Upper lobe of left lung (tissue), 6 donors: ENCODE measurements at places on chromosomes 12 and 14.

DNA sequence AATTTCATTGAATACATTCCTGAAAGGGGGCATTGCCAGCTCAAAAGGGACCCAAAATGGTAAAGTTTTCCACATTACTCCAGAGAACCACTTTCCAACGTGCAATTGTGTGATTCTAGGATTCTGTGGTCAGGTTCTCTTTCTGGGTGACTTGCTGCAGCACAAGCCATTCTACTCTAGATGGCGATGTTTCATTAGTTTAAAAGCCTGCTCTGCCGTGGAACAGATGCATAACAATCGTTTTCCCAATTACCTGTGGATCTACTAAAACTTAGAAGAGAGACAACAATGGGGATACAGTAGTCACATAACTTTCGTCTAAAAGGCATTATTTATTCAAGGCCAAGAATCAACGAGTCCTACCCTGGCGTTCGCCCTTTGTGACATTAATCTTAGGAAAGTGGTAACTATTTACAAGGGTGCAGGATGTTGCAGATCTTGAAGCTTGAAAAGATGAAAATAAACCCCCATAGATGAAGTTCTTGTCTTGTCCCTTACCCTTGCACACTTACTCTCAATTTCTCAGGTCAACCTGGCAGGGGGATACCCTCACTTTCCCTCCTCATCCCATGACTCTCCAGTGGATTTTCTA lies 400.9 kb downstream of the SNAPC1 start:
- no peak for DNase-seq

DNA sequence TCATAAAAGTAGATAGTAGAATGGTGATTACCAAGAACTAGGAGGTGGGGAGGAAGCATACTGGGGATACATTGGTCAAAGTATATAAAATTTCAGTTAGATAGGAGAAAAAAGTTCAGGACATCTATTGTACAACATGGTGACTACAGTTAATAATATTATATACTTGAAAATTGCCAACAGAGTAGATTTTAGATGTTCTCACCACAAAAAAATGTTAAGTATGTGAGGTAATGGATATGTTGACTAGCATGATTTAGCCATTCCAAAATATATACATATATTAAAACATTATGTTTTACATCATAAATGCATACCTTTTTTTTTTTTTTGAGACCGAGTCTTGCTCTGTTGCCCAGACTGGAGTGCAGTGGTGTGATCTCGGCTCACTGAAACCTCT lies 31.0 kb downstream of the TMEM116 start:
- no peak for DNase-seq

- DNase-seq, result no peak
Observed at GRCh38 chr14:97517566-97518234, 720.5 kb downstream of the VRK1 start.

DNA sequence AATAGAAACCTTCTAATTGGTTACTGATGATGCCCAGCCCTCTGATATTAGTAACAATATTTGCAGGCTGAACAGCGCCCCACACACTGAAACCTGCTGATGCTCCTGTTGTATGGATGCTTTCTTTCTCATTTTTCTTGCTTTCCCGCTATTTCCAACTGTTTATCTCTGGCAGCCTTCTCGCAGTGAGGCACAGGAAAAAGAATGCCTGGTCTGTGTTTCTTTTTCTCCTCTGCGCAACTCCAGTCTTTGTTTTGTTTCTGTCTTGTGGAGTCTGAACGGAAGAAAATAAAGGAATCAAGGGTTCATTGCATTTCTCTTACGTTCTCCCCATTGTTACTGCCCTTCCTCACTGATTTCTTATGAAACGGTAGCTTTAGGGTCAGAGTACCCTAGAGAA lies 451.2 kb downstream of the EGLN3 start:
- DNase-seq, result no peak

GRCh38 chr14:25485381-25485780 lies 435.4 kb upstream of the STXBP6 start:
- no peak for DNase-seq

DNA sequence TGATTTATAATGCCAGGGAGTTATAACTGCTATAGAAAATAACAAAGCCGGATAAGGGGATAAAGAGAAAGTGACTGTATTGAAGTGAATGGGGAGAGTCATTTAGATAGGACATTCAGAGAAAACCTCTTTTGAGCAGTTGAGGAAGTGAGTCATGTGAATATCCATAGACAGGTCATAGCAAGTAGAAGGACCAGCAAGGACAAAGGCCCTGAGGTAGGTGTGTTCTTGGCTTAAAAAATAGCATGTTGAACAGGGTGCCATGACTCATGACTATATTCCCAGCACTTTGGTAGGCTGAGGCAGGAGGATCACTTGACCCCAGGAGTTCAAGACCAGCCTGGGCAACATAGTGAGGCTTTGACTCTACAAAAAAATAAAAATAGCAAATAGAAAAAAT lies 51.5 kb upstream of the RAP1B start:
- no peak for DNase-seq

DNA sequence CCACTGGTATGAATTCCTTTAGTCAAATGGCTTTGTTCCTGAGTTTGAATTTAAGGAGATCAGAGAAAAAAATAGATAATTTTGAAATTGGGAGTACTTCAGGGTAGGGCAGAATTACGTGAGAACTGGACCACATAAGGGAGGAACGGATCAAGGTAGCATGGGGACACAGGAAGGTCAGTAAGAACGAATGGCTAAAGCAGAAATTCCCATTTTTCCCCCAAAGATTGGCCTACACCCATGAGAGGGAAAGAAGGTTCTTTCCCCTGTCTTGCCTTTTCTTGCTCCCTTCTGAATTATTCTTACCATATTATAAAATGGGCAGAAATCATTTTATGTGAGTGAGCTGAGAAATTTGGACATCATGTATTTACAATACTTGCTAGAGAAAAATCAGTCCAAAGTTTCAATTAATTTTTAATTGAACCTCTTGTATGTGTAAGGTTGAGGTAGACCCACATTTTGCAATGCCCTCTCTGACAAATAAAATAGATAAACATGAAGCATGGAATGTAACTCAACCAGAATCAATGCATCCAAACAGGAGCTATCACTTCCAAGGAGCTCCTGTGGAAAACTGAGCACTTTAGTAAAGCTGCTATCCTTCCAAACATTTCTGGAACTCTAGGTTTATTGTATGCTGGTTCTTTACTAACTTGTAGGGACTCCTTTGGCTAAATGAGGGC lies 93.8 kb downstream of the KIF21A start:
- no peak for DNase-seq

GRCh38 chr12:119621878-119622277 lies 28.3 kb downstream of the TMEM233 start:
- DNase-seq, result no peak

GRCh38 chr14:79820866-79821535 lies 390.3 kb downstream of the DIO2 start:
- DNase-seq, result no peak

- no peak for DNase-seq
Observed at GRCh38 chr12:27500546-27500945, 23.5 kb upstream of the PPFIBP1 start.

- no peak for DNase-seq
Observed at GRCh38 chr14:71595441-71595840, 336.8 kb upstream of the RGS6 start.

DNA sequence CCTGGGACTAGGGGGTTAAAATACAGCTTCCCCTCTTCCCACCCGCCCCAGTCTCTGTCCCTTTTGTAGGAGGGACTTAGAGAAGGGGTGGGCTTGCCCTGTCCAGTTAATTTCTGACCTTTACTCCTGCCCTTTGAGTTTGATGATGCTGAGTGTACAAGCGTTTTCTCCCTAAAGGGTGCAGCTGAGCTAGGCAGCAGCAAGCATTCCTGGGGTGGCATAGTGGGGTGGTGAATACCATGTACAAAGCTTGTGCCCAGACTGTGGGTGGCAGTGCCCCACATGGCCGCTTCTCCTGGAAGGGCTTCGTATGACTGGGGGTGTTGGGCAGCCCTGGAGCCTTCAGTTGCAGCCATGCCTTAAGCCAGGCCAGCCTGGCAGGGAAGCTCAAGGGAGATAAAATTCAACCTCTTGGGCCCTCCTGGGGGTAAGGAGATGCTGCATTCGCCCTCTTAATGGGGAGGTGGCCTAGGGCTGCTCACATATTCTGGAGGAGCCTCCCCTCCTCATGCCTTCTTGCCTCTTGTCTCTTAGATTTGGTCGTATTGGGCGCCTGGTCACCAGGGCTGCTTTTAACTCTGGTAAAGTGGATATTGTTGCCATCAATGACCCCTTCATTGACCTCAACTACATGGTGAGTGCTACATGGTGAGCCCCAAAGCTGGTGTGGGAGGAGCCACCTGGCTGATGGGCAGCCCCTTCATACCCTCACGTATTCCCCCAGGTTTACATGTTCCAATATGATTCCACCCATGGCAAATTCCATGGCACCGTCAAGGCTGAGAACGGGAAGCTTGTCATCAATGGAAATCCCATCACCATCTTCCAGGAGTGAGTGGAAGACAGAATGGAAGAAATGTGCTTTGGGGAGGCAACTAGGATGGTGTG lies 1.9 kb downstream of the GAPDH start:
- no peak for DNase-seq

DNA sequence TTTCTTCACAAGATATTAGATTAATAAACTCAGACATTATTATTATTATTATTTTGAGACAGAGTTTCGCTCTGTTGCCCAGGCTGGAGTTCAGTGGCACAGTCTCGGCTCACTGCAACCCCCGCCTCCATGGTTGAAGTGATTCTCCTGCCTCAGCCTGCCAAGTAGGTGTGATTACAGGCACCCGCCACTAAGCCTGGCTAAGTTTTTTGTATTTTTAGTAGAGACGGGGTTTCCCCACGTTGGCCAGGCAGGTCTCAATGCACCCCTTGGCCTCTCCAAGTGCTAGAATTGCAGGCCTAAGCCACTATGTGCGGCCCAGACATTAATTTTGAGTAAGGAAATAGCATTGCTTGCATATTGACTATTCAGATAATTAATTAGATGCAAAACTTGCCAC lies 554.9 kb upstream of the LRFN5 start:
- no peak for DNase-seq

DNA sequence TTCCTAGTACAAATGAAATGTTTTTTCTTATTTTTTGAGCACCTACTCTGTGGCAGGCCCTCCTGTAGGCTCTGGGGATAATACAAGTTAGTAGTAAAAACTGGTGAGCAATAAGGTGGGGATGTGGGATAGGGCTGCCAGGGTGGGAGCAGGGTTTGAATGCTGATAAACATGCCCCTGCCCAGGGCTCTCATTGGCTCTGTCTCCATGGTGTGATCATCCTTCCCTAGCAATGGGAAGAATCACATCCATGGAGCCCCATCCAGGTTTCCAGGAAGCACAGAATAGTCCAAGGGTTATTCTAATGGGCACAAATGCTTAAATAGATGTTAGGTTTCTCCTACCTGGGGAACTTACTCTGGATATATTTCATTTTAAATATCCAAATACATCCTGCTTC lies 45.5 kb downstream of the GIT2 start:
- DNase-seq, result no peak
